ENCODE measurements at places on chromosomes 12 and 14.

GRCh38 chr14:69848156-69848555 lies 31.1 kb upstream of the SMOC1 start:
- DNase-seq, result no peak

GRCh38 chr12:54222609-54223008 lies 33.8 kb upstream of the SMUG1 start:
- peak; percentile 97 for DNase-seq

- peak; percentile 93 for DNase-seq
Observed at GRCh38 chr14:72906316-72906715, 12.4 kb upstream of the DPF3 start.

- DNase-seq, result no peak
Observed at GRCh38 chr12:91680864-91681263, 464.8 kb downstream of the BTG1 start.

DNA sequence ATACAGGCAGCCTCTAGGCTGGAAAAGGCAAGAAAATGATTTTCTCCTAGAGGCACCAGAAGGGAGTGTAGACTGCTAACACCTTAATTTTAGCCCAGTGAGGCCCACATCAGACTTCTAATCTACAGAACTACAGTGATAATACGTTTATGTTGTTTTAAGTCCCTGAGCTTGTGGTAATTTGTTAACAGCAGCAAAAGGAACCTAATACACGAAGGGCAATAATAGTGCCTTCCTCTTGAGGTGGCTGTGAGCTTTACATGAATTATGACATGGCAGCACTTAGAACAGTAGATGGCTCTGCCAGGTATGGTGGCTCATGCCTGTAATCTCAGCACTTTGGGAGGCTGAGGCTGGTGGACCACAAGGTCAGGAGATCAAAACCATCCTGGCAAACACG lies 118.8 kb downstream of the ZNF664 start:
- no peak for DNase-seq

DNA sequence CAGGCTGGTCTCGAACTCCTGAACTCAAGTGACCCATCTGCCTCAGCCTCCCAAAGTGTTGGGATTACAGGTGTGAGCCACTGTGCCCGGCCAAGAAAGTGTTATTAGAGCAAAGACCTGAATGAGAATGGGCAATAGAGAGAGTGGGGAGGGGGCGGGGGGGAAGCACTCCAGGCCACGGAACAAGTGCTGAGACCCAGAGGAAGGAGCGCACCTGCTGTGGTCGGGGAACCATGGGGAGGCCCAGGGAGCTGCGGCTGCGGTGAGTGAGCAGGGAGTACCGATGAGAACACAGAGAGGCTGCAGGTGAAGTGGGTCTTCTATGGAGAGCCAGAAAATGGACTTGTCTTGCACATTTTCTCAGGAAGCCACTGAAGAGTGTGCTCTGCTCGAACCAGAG lies 10.8 kb downstream of the SMIM41 start:
- no peak for DNase-seq

DNA sequence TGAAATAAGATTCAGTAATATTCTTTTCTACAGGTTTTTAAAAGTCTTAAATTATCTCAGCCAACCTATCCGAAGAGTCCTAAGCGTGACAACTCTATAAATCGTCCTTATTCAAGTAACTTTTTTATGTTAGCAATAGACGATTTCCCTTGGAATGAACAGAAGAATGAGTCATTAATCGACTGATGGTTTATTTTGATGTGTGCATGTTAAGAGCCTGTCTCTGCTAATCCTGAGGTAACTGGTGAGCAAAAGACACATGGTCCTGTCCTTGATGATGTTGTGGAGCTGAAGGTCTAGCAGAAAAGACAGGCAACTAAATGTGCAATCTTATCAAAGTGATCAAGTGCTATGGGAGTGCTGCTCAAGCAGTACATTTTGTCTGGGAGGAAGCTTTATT lies 80.4 kb downstream of the DAAM1 start:
- DNase-seq, result no peak

DNA sequence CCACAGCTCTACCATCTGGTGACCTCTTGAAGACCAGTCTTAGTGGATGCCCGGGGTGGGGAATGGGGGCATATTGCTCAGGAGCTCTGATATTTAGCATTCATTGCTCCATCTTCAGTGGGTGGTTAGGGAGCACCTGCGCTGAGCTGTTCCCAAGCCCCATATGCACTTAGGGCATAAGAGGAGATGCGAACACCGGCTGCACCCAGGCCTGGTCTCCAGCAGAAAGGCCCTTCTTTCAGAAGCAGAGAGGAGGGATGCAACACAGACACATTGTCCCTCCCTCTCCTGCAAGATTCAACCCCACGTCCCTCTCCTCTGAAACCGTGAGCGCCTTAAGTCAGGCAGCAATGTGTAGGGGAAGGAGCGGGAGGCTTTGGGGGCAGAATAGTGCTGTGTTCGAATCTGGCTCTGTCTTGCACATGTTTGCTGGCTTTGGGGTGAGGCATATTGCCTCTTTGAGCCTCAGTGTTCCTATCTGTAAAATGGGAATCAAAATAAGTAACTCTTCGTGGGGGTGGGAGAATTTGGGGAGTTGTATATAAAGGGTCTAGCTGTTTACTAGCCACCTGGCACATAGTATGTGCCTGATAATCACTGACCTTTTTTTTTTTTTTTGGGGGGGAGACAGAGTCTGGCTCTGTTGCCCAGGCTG lies 87.7 kb downstream of the FOXN4 start:
- DNase-seq, result no peak

- DNase-seq, result peak; percentile 39
Observed at GRCh38 chr12:53530920-53531319, 23.6 kb upstream of the NPFF start.

DNA sequence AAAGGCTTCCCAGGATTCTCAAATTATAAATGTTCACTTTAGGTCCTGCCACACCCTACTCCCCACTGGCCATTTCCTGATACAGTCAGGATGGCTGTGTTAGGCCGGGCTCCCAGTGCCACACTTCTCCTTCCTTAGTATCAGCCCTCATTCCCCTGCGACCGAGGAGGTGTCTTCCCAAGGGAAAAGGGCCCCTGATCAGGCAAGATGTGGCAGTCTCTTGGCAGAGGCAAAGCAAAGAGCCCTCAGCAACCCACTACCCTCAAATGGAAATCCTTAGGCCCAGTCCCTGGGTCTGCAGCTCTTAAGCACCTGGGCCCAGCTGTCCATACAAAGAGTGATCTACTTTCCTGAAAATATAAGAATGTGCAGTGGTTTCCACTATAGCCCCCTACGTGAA lies 96.5 kb upstream of the VASH1 start:
- DNase-seq, result no peak

- DNase-seq, result no peak
Observed at GRCh38 chr14:26319139-26319864, 278.5 kb downstream of the NOVA1 start.

GRCh38 chr12:59077575-59078426 lies 157.5 kb upstream of the LRIG3 start:
- DNase-seq, result no peak

GRCh38 chr12:114742363-114742762 lies 58.4 kb upstream of the TBX3 start:
- DNase-seq, result no peak

DNA sequence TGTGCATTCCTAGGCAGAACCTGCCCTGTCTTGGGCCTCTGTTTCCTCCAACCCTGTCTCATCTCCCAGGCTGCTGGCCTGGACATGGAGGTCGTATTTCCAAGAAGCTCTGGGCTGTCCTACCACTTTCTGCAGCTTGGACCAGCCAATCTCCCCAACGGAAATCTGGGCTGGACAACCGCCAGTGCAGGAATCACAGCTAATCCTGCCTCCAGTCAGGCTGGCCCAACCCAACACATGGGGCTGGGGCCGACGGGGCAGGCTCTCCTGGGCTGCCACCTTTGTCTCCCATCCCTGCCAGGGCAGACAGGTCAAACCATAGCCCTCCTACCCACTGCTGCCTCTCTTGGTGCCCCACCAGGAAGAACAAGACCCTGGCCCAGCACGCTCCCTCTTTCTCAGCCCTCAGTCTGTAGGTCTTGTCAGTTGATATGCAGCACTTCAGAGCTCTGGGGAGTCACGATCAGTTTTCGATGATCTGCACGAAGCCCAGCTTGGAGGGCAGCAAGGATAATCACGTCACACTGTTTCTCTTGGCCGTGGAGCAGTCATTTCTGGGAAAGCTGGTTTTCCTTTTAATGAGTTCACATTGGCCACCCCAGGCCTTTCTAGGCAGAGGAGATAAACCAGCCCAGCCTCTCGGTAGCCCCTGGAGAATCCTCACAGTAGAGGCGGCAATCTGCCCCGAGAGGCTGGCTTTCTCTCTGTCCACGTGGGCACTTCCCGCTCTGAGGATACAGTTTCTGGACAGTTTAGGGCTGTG lies 195.2 kb upstream of the PRMT8 start:
- peak; percentile 20 for DNase-seq

DNA sequence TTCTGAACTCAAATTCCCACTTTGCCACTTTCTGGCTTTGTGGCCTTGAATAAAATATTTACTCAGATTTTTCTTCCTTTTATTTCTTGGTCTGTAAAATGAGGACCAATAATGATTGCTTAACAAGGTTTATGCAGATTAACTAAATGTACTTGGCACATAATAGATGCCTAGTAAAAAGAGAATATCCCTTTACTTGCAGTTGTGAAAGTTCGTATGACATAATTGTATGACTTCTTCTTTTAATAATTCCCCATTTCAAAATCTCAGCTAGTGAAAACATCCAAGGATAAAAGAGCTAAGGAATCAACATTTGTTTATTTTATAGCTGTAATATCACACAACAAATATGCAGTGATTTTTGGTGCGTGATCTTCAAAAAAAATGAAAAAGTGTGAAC lies 215.6 kb upstream of the ATP2B1 start:
- DNase-seq, result no peak

- DNase-seq, result no peak
Observed at GRCh38 chr12:16020031-16020430, 108.9 kb downstream of the DERA start.

- peak; percentile 7 for DNase-seq
Observed at GRCh38 chr12:102197789-102198188, at the start of gene PMCH. TSS of gene PMCH (minus strand) at chr12:102197833. CDS start at chr12:102197770, 63 bp downstream.

- DNase-seq, result no peak
Observed at GRCh38 chr14:74645756-74646470, 33.9 kb upstream of the LTBP2 start.

- DNase-seq, result peak; percentile 56
Observed at GRCh38 chr12:104136577-104136976, 1.4 kb downstream of the NFYB start.

DNA sequence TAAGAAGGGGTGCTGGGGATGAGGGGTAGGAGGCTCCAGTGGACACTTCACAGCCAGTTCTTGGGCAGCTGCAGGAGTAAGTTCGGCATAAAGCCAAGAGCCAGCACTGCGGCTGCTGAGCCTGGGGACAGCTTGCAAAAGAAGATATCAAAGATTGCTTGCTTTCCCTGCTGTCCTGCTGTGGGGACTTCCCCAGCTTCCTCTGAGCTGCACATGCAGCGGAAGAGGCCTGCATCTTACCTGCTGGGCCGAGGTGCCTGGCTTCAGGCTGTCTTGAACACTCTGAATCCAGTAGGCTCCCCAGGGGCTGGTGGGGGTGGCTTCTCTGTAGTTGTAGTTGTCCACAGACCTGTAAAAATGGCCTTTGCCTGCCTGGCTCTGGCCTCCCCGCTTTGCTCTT lies 1.3 kb downstream of the CHGA start:
- DNase-seq, result no peak

DNA sequence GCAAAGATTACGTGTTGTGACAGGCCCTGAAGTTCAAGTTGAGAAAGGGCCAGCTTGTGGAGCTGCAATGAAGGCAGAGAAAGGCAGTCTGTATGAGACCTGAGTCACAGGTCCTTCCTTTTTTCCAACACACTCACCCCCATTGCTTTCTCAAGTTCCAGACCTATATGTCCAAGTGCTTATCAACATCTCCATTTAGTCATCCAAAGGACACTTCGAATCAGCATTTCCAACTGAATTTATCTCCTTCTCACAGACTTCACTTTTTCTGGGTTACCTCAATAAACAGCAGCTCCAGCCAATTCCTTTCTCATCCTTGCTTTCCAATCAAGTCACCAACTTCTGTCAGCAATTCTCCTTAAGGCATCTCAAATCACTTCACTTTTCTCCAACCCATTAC lies 56.4 kb upstream of the KIF21A start:
- DNase-seq, result no peak

- no peak for DNase-seq
Observed at GRCh38 chr12:14846042-14846587, 2.8 kb upstream of the ART4 start.

DNA sequence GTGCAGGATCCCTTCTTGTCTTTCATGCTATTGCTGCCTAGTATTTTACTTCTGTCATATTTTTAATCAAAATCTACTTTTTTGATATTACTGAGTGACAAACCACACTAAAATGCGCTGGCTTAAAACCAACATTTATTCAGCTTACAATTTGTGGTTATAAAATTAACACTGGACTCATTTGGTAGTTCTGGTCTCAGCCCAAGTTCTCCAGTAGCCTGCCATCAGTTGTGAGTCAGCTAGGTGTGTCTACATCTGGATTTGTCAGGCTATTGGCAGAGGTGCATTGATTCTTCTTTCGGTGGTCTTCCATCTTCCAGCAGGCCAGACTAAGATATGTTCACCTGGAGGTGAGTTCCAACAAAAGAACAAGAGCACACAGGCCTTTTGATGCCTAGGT lies 765.1 kb upstream of the FBXO33 start:
- DNase-seq, result no peak

DNA sequence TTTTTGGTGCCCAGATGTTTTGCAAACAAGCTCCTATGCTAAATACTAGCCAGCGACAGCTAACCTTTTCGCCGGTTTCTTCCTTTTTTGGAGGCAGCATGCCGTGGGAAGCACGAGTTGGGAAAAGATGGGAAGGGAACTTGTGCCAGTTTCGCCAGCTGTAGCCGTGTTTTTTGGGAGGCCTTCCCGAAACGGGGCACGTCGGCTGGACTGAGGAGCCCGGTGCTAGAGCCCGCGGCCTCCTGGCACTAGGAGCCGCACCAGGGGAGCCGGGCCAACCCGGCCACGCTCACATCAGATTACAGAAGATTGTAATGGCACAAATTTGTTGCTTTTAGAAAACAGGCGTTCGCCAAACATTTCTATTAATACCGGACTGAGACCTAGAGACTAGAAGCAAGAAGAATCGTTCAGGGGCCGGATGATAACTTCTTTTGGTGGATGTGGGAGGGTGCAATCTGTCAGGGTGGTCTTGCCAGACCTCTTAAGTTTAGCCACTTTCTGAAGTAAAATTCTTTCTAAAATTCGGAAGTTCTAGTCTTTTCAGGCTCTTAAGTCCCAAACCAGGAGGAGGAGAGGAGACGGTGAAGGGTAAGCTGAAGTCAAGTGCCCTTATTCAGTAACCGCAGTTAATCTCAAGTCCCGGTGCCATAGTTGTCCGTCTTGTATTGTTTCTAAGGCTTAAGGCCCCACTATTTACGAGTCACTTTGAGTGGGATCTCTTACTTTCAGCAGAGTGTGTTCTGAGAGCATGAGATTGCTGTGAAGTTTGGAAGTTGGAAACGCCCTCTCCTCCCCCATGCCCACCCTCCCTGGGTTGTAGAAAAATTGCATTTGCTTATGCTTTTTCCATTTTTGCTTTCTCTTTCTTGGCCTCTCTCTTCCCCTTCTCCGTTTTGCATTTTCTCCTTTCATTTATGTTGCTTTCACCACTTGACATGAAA lies 1.3 kb downstream of the RASSF3 start:
- no peak for DNase-seq

Measured in fibroblast of skin of scalp (primary cell).